Hematopoietic multipotent progenitor cell treated with erythropoietin and hydrocortisone succinate and interleukin-3 and kit ligand, for 17 days (in vitro differentiated cells): ENCODE measurements at places on chromosomes 16 and 17.

DNA sequence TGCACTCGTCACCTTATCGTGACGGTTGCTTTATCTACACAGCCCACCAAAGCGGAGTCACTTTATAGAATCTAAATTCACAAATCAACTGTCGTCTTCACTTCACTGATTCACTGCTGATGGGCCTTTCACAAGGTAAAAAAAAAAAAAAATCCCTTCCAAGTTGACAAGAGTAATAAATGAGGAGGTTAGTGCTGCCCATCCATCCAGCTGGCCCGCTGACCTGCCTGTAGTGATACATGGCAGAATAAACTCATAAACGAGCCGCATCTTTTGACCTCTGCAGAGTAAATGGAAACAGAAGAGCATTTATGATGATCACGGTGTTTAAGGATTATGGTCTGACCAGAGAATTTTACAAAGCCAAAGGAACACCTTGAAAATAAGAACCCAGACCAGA, 227.3 kb upstream of the IRX5 start:
- DNase-seq: no peak

GRCh38 chr16:74035816-74036215, 260.8 kb upstream of the PSMD7 start:
- DNase-seq: no peak

DNA sequence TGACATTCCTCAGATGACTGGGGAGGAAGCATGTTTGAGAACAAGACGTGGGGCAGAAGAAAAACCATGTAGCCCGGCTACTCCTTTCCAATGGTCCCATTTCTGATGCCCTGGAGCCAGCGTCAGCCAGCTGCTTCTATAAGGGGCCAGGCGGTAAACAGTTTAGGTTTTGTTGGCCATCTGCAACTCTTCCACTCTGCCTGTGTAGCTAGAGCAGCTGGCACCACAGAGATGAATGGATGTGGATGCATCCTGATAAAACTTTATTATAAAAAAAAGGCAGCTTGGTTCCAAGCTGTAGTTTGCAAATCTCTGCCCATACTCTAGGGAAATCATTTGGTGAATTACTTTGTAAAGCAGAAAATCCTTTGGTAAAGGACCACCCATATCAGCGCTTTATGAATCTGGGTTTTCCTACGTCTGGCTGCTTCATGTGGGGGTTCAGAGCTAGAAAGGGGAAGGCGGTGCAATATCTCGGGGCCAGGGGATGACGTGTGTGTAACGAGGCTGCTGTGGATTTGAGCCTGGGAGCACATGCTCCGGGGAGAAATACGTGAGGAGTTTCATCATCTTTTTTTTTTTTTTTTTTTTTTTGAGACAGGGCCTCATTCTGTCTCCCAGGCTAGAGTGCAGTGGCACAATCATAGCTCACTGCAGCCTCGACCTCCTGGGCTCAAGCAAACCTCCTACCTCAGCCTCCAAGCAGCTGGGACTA, 3.4 kb upstream of the SRL start:
- no peak for DNase-seq

DNA sequence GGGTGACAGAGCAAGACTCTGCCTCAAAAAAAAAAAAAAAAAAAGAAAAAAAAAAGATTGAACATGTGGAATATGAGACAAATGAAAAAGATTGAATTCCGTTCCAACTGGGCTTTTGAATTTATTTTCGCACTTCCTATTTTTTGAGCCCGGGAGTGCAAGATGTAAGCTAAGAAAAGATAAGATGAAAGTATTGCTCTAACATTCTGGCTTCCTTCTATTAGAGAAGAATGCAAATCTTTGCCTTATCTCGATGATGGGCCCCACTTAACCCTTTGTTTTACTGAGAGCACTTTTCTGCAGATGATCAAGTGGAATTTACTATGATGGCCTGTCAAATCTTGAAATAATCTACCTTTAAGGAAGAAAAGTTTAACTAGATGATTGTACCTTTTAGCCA, 96.3 kb downstream of the WWOX start:
- no peak for DNase-seq

DNA sequence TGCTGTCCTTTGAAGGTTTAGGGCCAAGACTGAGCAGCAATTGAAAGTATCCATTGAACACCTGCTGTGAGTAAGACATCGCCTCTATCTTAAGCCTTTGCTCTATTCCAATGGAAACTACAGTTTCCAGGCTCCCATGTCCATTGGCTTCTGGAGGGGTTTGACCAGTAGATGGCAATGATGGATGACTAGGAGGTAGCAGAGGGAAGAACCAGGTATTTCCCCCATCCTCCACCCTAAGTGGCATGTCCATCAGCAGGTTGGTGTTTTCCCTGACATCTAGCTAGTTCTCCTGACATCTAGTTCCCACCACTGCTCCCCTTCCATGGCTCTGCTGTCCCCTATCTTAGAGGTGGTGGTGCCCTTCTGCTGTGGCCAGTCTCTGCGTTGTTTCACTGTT, 58.7 kb downstream of the CENPV start:
- no peak for DNase-seq

DNA sequence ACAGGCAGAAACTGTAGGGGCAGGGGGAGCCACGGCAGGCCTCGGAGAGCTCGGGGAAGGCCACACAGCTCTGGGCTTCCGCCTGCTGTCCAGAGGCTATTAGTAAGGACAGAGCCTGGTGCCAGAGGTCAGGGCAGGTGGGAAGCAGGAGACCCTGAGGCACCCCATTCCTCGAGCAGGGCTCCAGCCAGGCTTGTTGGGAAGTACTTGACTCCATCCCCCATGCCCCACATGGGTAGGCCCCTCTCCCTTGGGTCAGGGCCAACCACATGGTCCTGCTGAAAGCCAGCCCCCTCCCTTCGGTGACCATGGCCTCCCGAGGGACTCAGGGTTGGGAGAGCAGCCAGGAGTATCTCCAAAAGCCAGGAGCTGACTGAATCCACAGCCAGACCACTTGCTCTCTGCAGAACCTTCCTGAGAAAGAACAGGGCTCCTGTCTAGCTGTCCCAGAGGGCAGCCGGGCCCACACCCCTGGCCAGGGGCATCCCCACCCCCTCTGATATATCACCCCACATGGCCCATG, 17.4 kb upstream of the MPRIP start:
- DNase-seq: no peak

GRCh38 chr17:29592850-29593551, at the start of gene ANKRD13B:
Gene ANKRD13B (plus strand): TSS chr17:29593132. CDS start chr17:29593622, 490 bp downstream.
- no peak for DNase-seq

DNA sequence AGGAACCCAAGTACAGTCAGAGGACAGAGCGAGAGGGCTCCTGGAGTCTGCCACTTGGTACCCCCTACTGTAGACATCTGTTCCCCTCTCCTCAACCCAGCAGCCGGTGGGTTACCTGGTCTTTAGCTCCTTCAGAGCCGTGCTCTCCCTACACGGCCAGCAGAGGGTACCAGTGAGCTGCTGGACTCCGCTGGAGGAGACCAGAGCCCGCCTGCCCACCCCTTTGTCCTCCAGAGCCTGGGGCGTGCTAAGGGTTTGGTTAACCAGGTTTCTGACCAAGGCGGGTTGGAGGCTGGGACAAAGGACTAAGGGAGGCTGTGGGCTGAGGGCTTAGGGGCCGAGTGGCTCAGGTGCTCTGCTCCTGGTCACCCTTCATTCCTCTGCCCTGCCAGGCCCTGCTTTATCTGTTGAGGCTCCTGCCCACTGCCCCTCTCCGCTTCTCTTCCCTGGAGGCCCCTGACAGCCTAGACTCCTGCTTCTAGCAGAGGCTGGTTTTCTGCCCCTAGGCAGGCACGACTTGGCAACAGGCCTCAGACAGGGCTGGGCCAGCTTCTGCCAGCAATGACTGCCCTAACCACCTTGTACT, 2.7 kb upstream of the HSD11B2 start:
- peak; percentile 73 for DNase-seq

DNA sequence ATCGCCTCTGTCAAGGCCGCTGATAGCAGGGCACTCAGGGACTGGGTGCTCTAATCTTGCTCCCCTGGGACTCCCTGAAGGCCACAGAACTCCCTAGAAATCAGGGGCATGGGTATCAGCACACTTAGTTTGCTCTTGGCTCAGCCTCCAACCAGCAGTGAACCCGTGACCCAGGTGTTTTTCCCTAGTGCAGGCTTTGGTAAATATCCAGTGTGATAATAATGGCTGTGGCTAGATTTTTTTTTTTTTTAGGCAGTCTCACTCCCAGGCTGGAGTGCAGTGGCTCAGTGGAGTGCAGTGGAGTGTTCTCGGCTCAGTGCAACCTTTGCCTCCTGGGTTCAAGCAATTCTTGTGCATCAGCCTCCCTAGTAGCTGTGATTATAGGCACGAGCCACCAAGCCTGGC, 10.3 kb downstream of the NUPR1 start:
- DNase-seq: no peak

GRCh38 chr17:74006371-74006770, 197.1 kb upstream of the RPL38 start:
- DNase-seq: no peak

DNA sequence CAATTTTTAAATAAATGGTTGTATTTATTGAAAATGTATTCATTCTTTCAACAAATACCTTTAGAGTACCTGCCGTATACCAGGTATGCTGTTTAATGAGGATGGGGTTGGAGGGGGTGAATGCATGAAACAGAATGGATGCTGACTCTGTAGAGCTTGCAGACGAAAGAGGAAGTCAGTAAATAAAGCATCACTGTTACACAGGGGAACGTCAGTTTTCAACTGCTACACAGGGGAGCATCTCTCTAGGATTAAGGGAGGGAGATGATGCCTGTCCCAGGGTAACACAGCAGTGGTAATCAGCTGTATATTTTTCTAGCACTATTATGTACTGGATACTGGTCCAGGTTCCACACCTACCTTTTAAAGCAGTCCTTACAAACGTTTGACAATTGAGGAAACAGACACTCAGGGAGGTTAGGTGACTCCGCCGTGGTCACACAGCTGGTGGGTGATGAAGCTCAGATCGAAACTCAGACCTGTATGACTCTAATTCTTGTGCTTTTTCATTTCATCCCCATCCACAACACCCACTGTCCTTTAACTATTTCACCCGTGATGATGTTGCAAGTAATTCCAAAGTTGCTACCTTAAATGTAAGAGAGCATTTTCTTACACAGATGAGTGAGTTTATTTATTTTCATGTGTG, 452.1 kb upstream of the HSBP1 start:
- DNase-seq: no peak

DNA sequence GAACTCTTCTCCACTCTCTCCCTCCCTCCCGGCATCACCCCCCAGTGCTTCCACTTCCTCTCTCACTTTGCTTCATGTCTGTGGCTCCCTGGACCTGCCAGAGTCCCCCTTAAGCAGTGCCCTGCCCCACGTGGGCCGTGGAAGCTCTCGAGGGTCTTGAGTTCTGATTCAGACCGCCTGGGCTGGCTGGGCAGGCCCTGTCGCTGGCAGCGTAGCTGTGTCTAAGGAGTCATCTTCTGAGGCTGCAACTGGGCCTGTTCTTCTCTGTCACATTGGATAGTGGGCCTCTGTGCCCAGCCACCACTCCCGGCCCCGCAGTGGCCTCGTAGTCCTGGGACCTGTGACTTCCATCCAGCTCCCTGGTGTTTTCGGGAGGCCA, 30.7 kb downstream of the MNT start:
- no peak for DNase-seq

- DNase-seq: no peak
These were observed 32.3 kb downstream of the CPPED1 start for GRCh38 chr16:12771341-12771798.

DNA sequence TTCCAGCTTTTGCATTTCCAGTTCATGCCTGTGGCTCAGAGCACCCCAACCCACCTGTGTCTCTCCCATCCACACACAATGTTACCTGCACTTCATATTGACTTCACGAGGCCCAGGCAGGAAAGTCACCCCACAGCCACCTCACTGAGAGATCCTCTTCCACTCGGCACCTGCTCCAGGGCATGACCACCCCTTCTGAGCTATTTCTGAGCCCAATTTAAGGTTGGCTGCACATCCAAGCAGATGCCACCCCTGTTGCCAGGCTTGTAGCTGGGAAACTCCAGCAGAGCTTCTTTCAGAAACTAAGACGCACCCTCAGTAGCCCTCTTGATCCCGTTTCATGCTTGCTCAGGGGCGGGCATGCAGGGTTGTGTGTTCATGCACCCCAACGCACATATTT, 88.4 kb downstream of the SOCS1 start:
- DNase-seq: no peak

GRCh38 chr17:55524440-55525220, 13.4 kb upstream of the SMIM36 start:
- DNase-seq: no peak

- no peak for DNase-seq
These were observed 209.5 kb downstream of the AATF start for GRCh38 chr17:37158290-37158689.

DNA sequence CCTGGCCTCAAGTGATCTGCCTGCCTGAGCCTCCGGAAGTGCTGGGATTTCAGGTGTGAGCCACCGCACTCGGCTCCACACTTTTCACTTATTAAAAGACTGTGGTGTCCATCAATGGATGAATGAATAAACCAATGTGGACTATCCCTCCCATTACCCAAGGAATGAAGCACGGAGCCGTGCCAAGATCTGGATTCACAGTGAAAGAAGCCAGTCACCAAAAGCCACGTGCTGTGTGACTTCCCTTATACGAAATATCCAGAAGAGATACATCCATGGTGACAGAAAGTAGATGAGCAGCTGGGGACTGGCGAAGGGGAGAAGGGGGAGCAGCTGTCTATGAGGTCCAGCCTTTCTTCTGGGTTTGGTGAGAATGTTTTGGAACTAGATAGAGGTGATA, 48.2 kb upstream of the STH start:
- no peak for DNase-seq

GRCh38 chr16:379961-380761, 1.6 kb downstream of the PGAP6 start:
- no peak for DNase-seq

- DNase-seq: peak; percentile 13
These were observed 57.8 kb downstream of the MYH10 start for GRCh38 chr17:8572764-8573163.

- no peak for DNase-seq
These were observed 503.4 kb downstream of the MAF start for GRCh38 chr16:79097166-79097565.

- DNase-seq: no peak
These were observed 63.1 kb downstream of the SHISA9 start for GRCh38 chr16:12964461-12964860.

GRCh38 chr16:678209-678857, 1.9 kb upstream of the STUB1 start:
- no peak for DNase-seq

DNA sequence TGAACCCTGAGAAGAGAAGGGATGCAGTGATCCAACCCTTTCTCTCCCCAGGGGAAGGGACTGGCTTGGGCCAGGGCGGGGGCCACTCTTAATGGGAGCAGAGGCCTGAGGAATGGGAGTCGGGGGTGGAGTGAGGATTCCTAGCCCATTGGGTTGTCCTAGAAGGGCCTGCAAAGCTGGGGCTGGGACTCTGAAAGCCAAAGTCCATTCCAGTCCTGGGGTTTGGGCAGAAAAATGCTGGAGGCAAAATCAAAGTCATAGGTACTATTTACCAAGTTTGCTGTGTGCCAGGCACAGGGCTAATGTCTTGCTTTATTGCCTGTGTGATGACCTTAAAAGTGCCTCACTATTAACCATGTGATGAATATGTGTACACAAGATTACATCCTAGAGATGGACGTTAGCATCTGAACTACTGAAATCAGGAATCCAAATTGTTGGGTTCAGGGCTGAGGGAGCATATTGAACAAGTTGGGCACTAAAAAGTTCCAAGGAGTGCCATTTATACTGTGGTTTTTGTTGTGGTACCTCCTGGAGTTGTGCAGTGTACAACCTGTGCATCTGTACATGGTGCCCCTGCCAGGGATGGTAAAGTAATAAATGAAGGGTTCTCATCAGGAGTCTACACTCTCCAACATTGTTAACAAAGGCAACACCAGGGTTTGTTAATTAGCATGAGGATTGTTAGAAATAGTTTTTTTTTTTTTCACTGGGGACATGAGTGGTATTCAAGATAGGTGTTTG, 84.4 kb upstream of the NKD1 start:
- DNase-seq: no peak
